GM23248 (cell line): ENCODE measurements at places on chromosomes 7 and 10.

GRCh38 chr10:100742076-100742771 lies 3.2 kb upstream of the PAX2 start:
- no peak for DNase-seq

DNA sequence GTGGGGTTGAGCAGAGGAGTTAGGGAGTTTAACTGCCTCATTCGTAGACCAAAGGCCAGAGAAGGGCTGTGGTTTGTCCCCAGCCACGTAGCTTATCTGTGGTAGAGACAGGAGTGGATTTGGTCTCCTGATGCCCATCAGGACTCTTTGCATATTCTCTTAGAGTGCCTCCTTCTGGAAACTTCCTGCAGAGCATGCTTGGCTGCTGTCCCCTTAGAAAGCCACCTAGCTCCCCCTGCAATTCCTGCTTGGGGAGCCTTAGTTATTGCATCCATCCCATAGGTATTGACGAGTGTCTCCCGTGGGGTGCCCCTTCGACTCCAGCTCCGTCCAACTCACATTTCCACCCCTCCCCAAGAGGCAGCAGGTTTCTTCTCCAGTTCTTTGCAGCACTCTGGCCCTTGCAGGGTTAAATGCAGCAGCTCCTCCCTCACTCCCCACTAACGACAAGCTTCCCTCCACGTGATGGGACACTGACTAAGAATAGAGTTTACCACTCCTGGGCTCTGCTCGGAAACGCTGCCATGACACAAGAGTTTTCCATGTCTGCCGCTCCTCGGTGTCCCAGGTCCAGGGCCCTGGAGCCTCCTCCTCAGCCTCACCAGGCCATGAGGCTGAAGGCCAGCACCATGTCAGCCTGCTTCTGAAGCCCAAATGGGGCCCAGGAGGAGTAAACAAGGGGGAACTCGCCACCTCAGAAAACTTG lies 147.8 kb upstream of the UNC5B start:
- peak; percentile 18 for DNase-seq

- DNase-seq = no peak
These were observed 39.2 kb downstream of the CAMK2B start for GRCh38 chr7:44286182-44286617.

DNA sequence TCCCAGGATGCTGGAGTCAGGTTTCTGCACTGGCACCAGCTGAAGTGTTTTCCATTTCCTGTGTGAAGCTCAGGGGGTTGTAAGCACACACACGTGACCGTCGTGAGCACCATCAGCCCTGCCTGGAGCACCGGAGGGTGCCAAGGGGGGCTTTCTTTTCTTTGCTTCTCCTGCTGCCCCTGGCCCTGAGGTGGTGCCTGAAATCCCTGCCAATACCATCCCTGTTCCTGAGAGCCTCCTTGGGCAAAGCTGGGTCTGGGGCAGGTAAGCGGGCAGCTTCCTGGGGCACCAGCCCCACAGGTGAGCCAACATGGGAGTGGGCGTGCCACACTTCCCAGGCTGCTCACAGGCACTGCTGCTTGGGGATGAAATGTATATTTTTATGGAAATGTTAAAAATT lies 593.6 kb downstream of the DNAJB6 start:
- no peak for DNase-seq

DNA sequence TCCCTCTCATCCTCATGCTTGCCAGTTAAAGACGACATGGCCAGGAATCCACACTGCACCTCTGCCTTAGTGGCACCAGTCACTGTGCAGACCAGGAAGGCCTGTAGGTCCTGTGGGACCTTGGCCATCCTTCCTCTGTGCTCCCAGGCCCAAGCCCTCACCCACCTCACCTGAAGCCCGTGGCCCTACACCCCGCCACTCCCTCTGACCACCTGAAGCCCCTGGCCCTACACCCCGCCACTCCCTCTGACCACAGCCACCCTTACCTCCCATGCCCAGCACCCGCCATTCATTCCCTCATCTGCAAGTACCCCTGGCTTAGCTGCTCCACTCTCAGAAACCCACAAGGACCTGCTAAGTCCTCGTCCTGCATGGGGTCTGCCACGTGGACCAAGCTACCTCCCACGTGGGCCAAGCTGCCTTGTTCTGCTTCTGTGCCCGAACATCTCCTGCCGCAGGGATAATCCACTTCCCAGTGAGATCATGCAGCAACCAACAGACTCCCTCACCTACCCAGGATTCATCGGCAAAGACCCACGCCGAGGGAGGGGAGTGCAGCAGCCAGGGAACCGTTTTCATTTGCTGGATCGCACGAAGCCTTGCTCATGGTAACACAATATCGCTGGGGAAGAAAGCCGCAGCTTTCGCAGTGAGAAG lies 151.2 kb downstream of the TCERG1L start:
- no peak for DNase-seq
